Amygdala (tissue), 56 donors: ENCODE measurements at places on chromosomes 1 and 21.

GRCh38 chr1:231428377-231428776, 6.3 kb upstream of the EGLN1 start:
- DNase-seq, result no peak

DNA sequence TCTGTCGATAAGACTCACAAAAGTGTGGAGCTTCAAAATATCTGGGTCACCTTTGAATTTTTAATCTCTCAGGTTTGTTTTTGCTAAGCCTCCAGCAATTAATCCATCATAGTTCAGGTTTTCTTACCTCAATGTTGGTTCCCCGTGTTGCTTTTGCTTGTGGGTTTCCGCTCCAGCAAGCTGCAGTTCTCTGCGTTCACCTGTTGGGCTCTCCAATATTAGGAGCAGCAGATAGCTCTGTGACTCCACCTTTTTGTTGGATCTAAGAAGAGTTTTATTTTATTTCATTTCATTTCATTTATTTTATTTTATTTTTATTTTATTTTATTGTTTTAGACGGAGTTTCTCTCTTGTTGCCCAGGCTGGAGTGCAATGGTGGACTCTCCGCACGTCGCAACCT, 335.5 kb downstream of the COL11A1 start:
- no peak for DNase-seq

DNA sequence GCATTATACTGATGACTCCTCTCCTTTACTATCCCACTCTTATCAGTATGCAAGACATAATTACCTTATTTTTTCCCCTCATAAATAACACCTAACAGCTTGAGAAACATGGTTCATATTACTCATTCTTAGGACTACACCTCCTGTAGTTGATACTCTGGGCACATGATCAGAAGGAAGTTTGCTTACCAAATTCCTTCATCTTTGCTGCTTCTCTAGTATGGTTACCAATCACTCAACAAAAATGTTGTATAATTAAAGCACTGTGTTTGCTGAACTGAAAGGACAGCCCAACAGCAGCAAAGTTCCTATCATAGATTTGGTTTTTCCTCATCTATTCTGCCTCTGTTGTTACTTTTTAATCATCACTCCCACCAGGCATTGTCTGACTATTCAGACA, 586.3 kb downstream of the LRRIQ3 start:
- no peak for DNase-seq

DNA sequence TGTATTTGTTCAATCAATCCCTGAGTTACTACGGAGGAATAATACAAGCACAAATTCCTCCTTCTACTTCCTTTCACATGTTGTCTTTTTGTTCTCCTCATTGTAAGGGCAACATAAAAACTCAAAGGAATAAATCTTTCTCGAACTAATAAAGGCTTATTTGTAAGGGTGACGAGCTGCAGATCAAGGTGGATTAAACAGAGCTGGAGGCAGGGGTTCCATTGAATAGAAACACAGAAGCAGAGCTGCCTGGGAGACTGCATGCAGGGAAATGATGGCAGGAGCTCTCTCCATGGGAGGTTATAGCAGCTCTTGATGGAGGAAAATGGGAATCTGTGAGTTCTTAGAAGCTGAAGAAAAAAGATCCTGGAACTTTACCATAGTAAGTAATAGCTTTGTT, 160.2 kb downstream of the CYYR1 start:
- no peak for DNase-seq

DNA sequence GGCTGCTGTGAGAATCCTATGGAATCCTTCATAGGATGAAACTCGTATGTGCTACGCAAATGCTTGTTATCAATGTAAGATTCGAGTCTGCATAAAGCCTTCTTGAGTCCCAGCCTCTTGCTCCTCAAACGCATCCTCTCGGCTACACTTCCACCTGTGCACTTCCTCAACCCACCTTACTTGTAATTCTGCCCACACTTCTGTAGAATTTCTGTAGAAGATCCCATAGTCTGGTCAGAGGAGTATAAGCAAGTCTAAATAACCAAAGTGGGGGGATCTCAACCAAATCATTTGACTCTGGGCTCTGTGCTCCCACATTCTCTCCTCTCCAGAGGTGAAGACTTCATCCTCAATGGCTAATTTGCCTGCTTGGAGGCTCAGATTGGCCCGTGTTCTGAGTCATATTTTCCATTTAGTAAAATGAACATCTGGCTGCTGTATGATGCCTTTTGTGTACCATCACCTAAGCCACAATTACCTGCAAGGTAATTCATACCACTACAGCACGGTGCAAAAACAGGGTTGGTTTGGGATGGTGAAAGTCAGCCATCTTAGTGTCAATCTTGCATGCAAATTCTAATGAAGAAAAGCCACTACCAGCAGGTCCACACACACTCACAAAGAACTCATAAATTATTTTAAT, 63.2 kb downstream of the ITPKB start:
- no peak for DNase-seq

GRCh38 chr1:198123133-198123532, 33.7 kb upstream of the NEK7 start:
- DNase-seq, result no peak

DNA sequence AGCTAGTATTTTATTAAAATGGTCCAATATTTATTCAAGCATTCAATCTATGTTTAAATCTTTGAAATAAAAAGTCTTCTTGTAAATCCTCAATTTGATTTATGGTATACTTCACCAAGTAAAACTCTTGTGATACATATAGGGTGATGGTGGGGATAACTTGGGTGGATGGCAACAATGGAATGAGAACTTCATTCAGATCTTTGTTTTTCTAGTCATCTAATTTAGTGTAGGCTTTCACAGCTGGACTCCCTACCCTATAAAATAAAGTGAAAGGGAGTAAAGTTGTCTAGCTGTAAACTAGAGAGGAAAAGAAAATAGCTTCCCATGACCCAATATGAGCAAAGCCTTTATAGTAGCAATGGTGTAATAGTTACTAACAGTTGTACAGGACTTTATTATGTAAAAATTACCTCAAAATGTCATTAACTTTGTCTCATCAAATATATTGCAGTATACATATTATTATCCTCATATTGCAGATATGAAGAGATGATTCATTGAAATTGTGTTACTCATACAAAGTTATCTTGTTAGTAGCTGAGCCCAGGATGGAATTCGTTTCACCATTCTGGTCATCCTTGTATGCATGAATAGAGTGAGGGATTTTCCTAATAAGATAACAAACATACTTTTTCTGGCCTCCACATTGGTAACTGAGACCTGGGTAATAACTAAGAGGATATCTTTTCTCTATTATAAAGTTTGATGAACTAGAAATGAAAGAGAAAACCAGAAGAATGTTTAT, 1377.7 kb upstream of the ADGRL4 start:
- DNase-seq, result no peak

GRCh38 chr1:13682444-13682843, 17.5 kb upstream of the PRDM2 start:
- DNase-seq, result no peak

DNA sequence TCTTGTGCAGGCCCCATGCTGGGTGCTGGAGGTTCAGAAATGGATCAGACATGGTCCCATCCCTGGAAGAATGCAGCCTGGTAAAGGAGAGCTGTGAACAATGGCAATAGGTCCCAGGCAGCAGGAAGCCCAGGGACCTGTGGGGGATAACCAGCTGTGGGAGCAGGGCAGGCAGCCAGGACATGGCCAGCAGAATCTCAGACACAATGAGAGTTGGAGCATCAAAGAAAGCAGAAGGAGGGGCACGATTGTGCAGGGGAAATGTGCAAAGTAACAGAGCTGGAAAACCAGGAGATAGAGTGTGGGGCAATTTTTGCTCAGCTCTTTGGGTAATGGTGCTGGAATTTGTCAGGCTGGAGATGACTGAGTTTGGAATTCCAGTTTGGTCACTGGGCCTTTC, 44.3 kb downstream of the C8B start:
- no peak for DNase-seq

DNA sequence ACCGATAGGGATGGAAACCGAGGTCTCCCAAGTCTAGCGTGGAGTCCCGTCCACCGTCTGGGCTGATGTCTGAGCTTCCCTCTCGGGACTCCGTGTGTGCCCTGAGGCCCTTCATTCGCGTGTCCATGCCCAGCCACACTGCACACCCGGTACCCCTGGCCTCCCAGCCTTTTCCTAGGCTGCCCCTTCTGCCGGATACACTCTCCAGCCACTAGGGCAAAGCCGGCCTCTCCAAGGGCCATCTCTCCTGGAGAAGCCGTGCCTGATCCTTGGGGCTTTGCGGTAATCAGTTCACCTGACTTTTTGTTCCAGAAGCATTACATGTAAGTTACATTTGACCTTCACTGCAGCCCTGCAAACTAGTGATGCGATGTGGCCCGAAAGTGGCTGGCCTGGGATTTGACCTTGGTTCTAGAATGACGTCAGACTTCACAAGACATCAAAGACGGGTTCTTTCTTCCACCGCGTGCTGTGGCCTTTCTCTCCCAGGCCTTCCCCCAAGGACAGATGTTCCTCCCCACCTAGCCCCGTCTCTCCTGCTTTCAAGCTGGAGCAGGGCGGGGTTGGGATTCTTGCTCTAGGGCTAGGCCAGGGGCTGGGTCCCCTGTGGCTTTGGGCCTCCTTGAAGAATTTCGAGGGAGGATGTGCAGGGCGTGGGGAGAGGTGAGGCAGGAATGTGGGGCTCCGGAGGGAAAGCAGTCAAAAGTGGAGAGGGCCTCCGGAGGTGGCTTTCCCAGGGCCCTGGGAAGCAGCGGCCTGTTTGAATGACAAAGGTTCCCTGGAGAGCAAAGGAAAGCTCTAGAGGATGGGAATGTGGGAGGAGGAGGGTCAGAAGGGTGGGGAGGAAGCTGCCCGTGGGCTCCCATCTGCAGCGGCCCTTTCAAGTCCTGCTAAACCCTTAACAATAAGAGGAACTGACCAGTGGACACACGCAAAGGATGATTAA, 49.7 kb upstream of the SLC2A1 start:
- DNase-seq, result no peak

GRCh38 chr1:235207209-235207565, 46.1 kb upstream of the RBM34 start:
- no peak for DNase-seq

- no peak for DNase-seq
These were observed 19.7 kb upstream of the CHI3L1 start for GRCh38 chr1:203206129-203206687.

- DNase-seq, result peak; percentile 97
These were observed 780 bp upstream of the RBM15 start for GRCh38 chr1:110338309-110338885.

DNA sequence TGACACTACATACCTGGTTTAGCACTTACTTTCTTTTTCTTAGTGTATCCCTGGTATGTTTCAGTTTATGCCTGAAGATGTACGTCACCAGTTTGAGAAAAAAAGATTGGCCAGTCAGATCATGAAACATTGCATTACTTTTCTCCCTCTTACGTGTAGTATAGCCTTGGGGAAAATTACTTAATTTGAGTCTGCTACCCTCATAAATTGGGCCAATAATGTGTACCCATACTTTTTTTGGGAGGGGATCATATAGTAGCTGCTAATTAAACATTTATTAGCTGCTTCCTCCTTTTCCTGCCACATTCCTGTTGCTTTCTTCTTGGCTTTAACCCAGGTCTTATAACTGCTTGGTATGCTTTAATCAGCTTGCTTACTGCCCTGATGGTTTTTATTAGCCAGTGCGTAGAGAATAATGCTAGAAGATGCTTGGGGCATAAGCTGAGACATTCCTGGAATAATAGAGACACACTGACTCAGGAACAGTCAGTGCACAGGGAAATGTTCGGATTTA, 32.1 kb downstream of the RABGAP1L start:
- DNase-seq, result no peak

DNA sequence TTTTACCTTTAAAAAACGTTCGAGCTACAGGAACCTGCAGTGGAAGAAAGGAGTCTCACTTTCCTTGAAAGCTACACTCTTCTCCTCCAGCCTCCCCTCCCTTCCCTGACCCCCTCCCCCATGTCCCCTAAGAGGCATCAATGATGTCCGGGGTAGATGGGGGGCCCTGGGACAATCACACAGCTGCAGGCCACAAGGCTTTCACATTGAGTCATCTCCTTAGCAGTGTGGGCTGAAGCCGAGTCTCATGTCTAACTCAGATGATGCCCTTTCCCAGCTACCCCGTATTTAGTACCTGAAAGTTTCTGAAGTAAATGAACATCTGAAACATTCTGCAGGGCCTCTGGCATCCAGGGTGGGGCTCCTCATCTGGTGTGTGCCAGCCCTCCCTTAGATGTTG, 6.3 kb upstream of the GPR25 start:
- DNase-seq, result no peak

DNA sequence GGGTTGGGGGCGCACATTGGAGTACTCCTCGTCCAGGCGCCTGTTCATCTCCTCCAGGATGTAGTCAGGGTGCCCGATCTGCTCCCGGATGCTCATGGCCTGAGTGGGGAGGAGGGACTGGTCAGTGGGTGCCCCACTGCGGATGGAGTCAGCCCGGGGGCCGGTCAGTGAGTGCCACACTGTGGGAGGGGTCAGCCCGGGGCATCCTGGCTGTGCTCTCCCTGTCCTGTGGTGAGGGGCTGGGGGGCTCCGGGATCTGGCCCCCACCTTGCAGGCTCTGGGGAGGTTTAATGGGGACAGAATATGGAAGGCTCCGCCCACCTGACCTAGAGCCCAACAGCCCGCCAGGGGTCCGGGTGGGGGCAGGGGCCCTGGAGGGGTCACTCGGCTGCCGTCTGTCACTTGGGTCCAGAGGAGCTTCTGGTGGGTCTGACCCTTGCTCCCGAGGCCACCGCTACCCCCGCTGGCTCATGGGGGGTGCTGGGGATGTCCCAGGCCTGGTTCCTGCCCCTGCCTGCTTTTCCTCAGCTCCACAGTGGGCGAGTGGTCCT, 8.8 kb downstream of the PRXL2B start:
- no peak for DNase-seq

DNA sequence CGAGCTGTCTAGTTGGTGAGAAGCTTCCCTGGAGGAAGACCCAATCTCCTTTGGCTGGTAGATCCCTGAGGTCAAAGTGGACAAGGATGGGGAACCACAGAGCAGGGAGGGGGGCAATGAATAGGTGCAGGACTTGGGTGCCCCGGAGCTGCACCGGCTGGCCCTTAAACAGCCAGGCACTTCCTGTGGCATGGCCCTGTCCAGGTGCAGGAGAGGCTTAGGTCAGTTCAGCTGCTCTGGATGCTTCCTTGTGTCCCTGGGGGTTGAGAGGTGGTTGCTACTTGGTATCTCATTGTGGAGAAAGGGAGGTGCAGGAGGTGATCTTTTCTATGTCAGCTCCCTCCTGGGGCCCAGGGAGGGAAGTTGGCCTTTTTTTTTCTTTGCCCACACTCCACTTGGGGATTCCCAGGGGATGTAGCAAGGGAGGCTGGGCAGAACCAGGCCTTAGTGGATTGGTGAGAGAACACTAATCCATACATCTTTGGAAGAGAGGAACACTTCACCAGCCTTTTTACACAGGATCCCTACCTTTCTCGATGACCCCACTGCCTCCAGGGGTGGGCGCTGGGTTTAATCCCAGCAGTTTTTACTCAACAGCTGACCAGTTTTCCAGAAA, 1.2 kb upstream of the ST3GAL3 start:
- DNase-seq, result no peak

- no peak for DNase-seq
These were observed at the start of gene IL19 for GRCh38 chr1:206770531-206771337. Gene IL19 (plus strand): TSS chr1:206770773. CDS start chr1:206836663, 65,890 bp downstream.

- DNase-seq, result no peak
These were observed 574.0 kb downstream of the LRRIQ3 start for GRCh38 chr1:73623946-73624345.
